ENCODE measurements at places on chromosomes 2 and 18.

- no peak for DNase-seq
These were observed 2.7 kb downstream of the BMPR2 start for GRCh38 chr2:202378662-202379358.

DNA sequence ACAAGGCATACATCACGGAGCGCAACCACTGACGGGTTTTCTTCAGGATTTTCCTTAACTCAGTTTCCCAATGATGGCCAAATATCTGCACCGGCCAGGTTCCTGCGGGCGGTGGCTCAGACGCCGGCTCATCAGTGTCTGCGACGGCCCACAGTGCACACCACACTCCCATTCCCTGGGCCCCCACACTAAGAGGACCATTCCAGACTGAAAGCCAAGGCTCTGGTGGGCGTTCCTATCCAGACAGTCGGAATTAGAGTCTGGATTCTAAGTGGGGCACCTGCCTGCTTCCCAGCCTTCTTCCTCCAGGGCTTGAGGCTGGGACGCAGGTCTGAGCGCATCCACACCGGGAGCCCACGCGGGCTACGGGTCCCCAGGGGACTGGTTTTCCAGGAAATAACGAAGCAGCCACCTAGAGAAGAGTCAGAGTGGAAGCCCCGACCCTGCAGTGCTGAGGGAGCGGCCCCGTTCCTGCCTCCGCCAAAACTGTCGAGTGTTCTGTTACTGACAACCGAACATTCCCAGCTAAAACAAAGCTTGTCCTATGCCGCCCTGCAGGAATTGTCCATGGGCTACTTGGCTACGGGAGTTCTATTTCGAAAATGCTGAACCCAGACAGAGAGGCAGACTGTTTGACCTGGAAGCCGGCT is 75.3 kb downstream of the TMEM18 start:
- no peak for DNase-seq

DNA sequence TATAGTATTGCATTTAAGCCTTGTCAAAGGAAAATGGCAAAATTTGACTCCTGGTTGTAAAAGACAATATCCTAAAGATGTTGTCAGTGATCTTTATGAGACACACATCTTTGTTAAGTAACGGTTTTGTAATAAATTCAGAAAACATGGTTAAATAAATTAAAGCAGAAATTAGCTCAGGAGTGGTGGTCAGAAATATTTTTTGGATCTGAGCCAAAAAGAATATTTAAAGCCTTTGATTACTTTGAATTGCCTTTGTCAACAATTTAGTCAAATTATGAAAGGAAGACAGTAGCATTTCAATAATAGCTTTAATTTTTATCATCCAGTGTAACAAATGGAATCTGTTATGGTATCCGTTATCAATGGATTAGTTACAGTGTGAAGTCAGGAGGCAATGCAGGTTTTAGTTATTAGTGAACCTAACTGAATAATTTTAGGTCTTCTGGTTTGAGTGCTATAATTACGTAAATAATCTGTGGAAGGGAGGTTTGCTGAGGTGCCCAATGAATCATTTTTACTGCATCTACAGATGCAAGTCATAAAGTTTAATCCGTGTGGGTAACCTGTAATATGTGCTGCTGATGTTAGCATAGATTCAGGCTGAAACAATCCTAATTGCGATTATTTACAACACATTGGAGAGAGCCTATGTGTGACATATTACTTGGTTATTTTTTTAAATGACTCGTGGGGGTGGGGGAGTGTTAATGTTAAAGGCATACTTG is 42.7 kb downstream of the SMAD4 start:
- no peak for DNase-seq

GRCh38 chr2:143716522-143716921 is 587.3 kb downstream of the ARHGAP15 start:
- DNase-seq: no peak

DNA sequence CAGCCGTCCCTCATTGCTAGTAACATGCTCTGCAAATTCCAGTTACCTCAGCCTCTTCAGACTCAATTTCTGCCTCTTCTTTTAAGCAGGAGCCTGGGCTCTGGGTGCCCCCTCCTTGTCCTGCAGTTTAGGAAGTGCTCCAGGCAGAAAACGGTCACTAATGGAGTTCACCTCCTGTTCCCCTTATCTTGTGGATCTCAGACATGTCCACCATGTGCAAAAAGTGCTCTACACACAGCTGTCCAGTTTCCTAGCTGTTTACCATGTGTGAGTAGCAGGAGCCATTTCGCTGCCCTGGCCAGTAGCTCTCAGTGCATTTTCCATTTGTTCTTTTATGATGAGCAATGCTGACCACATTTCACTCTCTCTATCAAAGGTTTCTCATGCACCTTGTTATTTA is 4.9 kb downstream of the SH3YL1 start:
- no peak for DNase-seq

GRCh38 chr18:26091047-26091630 is 726 bp upstream of the SS18 start:
- no peak for DNase-seq

DNA sequence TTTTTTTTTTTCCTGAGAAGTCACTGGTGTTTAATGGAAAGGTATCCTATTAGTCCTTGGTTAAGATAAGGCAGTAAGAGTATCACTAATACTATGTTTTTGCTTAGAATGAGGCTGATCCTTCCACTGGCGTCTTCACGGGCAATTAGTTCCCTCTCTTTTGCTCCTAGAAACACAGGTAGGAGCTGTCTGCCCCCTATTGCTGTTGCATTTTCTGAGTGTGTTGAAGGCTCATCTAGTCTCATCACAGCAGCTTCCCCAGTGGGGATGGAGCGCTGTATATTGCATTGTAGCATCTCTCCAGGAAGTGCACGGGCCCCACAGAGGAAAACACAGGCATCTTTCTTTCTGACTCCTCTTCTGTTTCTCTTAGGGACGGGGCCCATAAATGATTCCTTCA is 145.0 kb downstream of the NAPG start:
- no peak for DNase-seq
